CD4-positive, alpha-beta T cell treated with Interleukin-15 for 1 hour (primary cell): ENCODE measurements at places on chromosomes 6 and 20.

DNA sequence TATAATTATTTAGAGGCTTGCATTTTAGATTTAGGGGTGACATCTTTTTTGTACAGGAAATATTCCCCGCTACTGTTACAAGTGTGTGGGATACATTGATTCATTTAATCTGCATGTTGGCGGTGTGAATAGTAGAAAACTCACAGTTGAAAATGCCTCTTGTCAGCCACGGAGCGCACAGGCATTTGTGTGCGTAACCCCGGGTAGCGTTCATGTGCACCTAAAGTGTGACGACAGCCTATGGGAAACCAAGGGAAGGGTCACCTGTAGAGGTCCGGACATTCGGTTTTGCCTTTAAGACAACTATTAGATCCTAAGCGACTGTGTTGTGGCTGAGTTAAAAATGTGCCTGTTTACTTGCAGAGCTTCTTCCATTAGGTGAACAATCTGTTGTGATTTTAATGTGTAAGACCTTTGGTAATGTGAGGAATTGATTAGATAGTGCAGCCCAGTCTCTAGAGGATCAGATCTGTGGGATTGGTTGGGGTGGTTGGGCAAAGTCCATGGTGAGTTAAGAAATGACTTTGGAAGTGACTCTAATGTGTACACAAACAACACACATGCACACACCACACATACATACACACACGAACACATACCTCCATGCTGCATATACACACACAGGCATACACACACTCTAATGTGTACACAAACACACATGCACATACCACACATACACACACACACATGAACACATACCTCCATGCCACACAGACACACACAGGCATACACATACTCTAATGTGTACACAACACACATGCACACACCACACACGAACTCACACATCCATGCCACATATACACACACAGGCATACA, 15.7 kb downstream of the ERMARD start:
- DNase-seq, result no peak

DNA sequence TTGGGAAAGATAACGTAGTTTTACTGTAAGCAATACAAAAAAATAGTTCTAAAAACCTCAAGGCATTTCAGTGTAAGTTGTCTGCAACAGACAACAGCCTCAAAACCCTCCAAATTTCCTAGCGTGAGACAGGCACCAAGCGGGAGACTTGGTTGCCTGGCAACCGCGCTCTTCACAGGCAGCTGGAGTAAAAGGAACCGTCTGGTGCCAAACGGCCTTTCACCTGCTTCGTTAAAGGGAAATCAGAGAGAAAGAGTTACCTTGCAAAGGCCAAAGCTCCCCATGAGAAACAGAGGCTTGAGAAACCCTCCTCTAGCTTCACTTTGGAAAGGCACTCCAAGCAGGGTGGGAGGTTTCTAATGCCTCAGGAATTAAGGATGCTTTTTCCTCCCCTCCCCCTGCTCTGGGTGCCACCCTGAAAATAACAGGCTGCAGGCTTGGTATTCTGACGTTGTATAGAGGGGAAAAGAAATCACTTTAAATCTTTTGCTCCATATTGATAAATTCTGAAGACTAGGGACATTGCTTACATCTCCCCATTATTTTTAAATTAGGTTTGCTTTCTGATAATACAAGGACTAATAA, 129.7 kb upstream of the UFL1 start:
- no peak for DNase-seq

GRCh38 chr6:44006872-44007303, 120.4 kb downstream of the MRPL14 start:
- no peak for DNase-seq

DNA sequence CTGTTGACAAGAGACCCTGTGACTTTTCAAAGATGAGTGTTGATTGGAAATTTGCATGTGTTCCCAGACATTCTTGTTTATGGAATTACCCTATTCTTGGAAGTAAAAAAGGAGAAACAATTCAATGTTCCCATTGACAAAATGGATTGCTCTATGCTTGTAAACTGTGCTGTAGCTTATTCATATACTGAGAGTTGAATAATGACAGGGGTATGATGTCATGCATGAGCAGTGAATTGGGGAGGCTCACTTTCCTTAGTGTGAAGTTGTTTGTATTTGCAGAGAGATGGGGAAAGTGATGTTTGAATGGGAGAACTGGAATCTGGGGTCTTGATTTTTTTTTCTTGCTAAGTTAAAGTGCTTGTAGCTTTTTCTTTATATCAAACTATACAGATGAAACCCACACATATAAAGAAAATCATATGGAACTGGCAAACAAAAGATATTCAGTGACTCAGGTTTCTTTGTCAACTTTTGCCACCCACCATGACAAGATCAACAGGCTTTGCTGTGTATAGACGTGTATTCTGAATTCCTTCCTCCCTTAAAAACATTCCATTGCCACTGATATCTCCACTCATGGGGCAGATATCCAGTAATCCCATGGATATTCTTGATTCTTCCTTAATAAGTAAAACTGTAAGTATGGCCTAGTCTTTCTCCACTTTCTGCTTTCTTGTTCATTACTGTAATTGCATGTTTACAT, 97.8 kb upstream of the JAG1 start:
- DNase-seq, result no peak

- DNase-seq, result no peak
These were observed 32.4 kb upstream of the HINT3 start for GRCh38 chr6:125924169-125924568.

DNA sequence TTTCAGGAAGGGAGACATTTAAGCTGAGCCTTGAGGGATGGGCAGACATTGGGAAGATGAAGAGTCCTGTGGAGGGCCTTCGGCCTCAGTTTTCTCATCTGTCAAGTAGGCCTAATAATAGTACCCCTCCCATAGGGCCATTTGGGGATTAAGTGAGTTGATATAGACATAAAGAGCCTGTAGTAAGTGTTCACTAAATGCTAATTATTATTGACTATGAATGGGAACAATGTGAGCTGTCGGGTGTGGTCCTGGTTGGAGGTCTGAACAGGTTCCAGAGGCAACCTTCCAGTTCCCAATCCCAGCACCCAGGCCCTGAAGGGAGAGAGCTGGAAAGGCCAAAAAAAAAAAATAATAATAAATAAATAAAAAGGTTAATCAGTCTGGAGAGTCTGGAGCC, 14.5 kb upstream of the ITPR3 start:
- DNase-seq, result no peak

GRCh38 chr20:64079273-64080012, at the start of gene RGS19:
RGS19 (minus strand) TSS chr20:64079518; CDS start chr20:64076886, 2,632 bp downstream.
- DNase-seq, result peak; percentile 88

GRCh38 chr6:3321042-3321441, 62.3 kb downstream of the PSMG4 start:
- no peak for DNase-seq

- DNase-seq, result no peak
These were observed 443.4 kb upstream of the MMS22L start for GRCh38 chr6:97726378-97726777.

DNA sequence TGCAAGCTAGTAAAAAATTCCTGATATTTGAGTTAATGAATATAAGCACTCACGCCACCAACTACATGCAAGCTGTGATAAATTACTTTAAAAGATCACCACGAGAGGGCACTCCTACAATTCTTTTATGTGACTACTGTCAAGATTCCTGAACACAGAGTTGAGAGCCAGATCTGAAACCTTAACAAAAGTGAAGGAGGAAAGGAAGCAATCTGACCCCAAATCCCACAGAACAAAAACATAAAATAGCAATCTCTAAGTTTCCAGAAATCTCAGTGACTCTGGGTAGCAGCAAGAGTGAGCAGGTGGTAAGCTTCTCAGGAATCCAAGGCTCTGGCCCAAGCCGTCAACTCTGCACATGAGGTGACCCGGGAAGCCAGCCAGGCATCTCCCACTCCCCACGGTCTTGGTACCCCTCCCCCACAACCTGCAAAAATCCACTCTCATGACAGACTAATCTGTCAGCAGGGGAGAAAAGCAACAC, 55.1 kb downstream of the STAU1 start:
- DNase-seq, result no peak

GRCh38 chr20:33311996-33312395, 29.0 kb downstream of the BPIFB1 start:
- no peak for DNase-seq

- DNase-seq, result peak; percentile 21
These were observed 812 bp upstream of the SMIM13 start for GRCh38 chr6:11092668-11093375.

- no peak for DNase-seq
These were observed 186.9 kb upstream of the SLC24A3 start for GRCh38 chr20:19025430-19026120.
